ENCODE measurements at places on chromosomes 5 and 9.

DNA sequence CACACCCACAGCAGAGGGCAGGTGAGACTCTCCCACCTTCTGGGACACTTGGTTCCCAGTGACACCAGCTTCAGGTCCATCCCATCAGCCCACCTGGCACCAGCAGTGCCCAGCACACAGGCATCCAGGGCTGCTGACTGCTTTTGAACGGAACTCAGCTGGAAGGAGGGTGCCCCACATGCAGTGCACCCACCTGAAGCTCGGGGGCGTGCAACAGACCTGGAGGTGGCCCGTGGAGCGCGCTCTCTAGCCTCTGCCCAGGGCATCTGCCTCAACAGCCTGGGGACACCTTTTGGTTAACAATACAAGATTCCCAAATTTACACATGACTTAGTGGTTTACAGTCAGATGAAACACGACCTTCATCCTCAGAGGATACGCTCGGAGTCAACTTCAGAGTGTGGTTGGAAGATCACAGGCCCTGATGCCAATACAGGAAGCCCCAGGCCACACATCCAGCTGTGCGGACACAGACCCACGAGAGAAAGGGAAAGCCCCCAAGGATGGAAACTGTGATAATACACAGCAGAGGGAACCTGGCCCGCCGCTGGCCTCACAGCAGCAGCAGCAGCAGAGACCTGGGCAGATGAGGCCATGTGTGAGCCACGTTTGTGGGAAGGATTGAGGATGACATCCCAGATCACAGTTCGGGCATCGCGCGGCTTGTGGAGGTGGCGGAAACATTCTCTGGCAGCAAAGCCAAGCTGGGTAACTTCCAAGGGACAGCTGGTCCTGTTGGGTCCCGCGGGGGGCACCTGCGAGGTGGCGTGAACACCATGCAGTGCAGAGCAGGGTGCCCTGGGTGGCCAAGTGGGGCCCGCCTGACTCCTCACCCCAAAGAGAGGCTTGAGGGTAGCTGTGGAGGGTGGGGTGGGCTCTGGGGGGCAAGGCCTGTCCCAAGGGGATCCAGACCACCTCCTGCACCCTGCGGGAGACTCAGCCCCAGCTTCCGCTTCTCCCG is 64.0 kb downstream of the SECISBP2 start:
- no peak for DNase-seq

GRCh38 chr9:69462394-69462793 is 137.4 kb downstream of the ENTREP1 start:
- DNase-seq = no peak

DNA sequence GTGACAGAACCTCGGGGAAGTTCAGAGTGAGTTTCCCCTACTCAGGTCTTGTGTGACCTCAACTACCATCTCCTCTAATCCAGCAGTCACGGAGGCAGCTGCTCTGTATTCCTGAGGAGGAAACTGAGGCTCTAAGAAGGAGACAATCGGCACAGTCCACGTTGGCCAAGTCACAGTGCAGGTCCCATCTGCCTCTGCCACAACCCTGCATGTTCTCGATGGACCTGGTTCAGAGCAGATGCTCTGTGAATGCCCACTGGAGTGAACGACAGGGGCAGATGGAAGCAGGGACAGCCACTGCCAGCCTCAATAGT is 722 bp upstream of the ERGIC1 start:
- no peak for DNase-seq

DNA sequence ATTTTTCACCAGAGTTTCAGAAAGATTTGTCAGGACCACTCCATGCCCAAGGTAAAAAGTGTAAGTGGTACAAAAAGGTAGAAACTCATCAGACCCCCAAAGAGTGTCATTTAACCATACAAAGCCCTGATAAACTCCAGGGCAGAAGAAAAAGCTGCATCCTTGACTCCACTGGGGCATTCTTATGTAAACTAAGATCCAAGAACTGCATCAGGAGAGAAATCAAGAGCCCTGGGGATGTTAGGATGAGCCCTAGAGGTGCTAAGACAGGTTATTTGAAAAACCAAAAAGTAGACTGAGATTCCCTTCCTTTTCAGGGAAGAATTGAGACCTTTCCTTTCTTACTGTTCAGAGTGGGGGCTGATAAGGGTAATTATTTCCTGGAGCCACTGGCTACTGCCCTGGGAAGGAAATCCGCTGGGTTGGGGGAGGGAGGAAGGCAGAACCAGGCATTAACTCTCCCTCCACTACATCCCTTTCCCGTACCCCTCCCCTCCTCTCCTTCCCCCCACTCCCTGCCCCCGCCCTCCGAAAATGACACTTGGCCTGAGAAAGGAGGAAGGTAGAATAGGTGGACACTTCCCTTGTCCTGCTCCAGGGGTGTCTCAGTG is 54.7 kb downstream of the FXN start:
- DNase-seq = no peak

- DNase-seq = no peak
Measured at GRCh38 chr5:181167814-181168488, 20.6 kb downstream of the OR2V2 start.

DNA sequence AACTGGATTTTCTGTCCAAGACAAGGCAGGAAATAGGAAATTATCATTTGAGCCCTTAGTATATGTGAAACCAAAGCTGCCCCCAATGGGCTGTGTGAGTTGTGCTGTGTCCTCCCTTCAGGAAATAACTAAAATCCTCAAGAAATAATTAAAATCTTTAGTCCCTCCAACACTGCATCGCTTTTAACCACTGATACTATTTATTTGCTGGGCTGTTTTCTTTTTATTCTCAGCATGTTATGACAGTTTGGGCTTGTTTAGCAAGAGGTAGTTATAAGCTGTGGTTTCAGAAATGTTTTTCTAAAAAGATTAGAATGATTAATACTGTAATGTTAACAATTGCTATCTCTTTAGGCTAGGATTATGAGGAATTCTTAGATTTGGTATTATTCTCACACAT is 187.0 kb upstream of the KCNN2 start:
- no peak for DNase-seq

DNA sequence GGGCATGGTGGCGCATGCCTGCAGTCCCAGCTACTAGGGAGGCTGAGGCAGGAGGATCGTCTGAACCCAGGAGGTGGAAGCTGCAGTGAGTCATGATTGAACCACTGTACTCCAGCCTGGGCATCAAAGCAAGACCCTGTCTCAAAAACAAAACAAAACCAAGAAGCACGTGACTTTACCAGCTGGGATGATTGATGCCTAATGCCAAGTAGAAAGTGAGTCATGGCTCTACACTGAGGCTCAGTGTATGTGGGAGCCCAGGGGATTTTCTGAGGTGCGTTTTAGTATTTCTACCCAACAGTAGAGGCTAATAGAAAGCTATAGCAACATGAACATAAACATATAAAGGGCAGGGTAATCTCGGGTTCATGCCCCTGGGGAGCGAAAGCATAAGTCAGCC is 13.9 kb upstream of the BRD3OS start:
- no peak for DNase-seq

DNA sequence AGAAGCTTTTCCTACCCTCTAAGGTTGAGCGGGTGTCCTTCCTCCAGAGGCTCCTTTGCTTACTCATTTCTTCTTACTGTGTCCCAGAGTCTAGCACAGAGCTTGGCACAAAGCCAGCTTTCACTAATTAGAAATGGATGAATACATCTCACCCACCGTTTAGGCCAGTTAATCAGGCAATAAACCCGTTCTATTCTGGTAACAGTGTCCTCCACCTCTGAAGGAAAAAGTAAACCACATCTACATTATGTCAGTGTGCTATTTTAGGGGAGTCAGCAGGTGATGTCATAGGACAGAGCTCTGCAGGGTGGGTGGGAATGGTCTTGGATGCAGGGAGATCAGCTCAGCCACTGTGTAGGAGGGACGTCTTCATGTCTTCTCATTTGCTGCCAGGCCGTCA is 109.2 kb downstream of the OSTF1 start:
- no peak for DNase-seq

DNA sequence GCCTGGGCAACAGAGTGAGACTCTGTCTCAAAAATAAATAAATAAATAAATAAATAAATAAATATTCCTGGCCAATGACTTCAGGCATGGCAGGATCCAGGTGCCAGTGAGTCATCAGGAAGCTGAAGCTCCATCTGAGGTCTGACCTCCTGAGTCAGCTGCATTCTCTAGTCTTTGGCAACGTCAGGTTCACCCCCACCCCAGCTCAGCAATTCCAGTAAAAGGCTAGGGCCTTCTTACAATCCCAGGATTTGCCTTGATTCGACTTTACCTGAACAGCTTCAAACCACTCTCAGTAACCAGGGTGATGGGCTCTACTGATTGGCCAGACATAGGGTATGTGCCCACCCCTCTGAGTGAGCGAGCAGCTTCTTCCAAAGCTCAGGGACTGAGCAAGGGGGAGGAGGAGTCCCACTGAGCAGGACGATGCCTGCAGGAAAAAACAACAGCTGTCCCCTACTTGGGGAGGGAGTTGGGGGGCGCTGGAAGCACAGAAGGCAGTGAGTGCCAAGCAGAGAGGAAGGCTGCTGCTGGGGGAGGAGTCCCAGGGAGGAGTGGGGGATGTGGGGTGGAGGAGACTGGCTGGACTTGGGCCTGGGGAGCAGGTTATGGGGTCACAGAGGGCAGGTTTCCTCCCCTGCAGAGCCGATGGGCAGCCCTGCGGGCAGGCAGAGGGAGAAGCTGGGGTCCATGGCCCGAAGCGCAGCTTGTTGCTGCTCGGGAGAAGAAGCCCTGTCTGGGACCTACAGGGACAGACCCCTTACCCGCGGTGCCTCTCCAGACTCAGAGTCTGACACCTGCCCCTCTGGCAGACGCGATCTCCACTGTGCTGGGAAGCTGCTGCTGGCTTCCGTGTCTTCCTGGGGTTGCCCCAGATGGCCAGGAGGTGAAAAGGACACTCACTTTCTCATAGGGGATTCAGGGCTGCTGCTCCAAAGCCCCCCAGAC is 25.9 kb upstream of the UNC5A start:
- no peak for DNase-seq

- no peak for DNase-seq
Measured at GRCh38 chr5:117973785-117974184, 1014.6 kb downstream of the DTWD2 start.

- DNase-seq = no peak
Measured at GRCh38 chr9:79664375-79664831, 92.6 kb downstream of the TLE4 start.

DNA sequence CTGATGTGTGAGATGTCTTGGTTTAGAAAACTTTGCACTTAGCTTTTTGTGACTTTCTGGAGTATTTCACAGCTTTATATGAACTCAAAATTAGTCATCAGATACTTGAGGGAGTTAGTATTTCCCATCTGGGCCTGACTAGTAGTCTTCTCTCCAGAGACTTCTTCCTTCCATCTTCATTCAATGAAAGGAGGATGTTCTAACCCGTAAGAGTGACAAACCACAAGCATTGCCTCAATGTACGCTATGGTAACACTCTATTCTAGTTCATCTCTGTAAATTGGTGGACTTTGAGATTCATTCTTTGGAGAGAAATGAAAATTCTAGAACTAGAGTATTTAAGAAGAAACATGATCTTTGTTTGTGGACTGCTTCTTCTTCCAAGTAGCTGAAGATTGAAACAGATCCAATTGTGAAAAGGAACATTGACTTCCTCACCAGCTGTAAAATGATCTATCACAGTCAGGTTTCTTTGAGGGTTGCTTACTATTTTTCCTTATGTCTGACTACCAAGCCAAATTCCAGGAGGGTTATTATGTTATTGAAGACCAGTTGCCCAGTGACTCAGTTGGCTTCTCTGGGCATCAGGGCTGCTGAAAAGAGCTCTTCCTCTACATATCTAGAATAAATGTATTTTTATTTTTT is 157.6 kb downstream of the SLC12A2 start:
- no peak for DNase-seq

DNA sequence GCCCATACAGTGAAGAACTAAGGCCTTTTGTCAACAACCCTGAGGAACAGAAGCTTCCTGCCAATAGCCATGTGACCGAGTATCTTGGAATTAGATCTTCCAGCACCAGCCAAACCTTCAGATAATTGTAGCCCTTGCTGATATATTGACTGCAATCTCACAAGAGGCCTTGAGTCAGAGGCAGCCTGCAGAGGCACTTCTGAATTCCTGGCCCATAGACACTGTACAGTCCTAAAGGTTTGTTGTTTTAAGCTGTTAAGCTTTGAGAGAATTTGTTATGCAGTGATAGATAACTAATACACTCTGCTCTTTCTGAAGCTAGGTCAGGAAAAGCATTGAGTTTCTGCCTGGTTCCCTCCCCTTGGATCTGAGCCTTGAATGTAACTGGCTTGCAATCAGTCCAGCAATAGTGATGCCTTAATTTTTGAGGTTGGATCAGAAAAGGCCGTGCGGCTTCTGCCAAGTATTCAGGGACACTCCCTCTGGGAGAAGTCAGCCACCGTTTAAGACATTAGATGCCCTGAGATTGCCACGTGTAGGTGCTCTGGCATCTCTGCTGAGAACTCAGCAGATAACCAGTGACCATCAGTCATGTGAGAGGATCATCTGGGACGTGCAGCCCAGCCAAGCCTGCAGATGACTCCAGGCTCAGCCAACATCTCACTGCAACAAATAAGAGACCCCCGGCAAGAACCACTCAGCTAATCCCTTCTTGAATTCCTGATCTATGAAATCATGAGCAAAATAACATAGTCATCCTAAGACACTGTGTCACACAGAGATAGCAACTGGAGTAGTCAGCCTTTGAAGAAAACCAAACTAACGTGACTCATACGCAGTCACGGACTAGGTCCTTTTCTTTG is 126.8 kb upstream of the STC2 start:
- no peak for DNase-seq

- no peak for DNase-seq
Measured at GRCh38 chr9:93123561-93124283, 10.3 kb downstream of the NINJ1 start.

DNA sequence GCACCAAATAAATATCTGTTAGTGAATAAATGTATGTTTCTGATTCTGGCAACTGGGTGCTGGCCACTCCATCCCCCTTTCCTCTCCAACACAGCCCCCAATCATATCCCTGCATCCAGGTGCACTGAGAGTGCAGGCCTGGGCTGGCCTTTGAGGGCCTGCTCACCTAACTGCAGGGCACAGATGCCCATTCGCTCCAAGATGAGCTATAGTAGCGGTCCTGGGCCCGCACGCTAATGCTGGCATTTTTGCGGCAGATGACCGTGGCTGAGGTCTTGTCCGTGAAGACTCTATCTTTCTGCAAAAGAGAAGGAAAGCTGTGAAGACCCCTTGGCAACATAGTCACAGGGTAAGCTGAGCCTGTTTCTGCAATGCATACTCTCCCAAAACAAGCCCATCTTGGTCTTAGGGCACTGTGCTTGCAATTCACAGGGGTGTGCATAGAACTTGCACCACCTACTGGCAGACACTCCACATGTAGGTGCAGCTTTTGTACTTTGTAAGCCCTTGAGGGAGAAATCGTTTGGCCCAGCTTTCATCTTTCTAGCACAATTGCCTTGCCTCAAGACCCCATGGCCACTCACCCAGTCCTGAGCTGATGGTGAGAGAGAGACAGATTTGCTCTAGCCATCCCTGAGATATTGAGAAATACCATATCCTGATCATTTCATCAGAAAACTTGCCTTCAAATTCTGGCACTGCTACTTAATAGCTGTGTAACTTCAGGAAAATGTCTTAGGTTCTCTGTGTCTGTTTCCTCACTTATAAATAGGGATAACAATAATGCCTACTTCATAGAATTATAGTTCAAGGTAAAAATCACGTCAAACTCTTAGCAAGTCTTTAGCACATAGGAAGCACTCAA is 13.5 kb downstream of the IL12B start:
- DNase-seq = no peak

- DNase-seq = no peak
Measured at GRCh38 chr9:127216888-127217217, 47.7 kb upstream of the GARNL3 start.

GRCh38 chr9:106745876-106746275 is 117.1 kb upstream of the ZNF462 start:
- no peak for DNase-seq

- no peak for DNase-seq
Measured at GRCh38 chr9:90864779-90865178, 63.2 kb downstream of the SYK start.
